ENCODE measurements at places on chromosomes 1 and 21.

- no peak for DNase-seq
Observed at GRCh38 chr1:55741516-55741915, 526.4 kb upstream of the USP24 start.

DNA sequence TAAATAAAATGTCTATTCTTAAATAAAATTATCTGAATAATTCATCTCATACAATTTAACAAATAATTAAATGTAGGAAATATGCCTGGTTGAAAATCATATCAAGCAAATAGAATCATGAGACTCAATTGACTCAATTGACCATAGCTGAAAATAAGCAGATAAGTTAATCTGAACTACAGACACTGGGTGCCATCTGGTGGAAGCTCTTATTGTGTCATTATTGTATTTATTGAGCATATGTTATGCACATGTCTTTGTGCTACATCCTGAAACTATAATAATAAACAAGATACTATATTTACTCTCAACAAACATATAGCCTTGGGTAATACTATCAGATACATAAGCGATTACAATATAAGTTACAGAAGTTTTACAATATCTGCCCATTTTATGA, 41.0 kb downstream of the BRINP3 start:
- DNase-seq: peak; percentile 77

DNA sequence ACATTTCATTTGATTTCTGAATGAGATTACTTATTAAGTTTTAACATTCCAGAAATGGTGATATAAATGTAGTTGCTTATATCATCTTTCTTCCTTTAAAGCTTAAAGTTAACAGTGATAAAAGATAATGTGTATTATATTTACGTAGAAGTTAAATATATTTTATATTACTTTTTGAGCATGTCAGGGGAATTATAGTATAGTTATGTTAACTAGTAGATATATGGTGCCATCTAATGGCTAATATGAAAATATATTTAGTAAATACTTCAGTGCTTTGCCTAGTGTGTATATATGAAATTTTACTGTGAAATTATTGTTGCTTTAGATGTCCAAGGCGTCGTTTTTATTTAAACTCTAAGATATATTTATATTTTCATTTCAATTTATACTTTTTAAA, 51.5 kb downstream of the SYT14 start:
- DNase-seq: peak; percentile 50

DNA sequence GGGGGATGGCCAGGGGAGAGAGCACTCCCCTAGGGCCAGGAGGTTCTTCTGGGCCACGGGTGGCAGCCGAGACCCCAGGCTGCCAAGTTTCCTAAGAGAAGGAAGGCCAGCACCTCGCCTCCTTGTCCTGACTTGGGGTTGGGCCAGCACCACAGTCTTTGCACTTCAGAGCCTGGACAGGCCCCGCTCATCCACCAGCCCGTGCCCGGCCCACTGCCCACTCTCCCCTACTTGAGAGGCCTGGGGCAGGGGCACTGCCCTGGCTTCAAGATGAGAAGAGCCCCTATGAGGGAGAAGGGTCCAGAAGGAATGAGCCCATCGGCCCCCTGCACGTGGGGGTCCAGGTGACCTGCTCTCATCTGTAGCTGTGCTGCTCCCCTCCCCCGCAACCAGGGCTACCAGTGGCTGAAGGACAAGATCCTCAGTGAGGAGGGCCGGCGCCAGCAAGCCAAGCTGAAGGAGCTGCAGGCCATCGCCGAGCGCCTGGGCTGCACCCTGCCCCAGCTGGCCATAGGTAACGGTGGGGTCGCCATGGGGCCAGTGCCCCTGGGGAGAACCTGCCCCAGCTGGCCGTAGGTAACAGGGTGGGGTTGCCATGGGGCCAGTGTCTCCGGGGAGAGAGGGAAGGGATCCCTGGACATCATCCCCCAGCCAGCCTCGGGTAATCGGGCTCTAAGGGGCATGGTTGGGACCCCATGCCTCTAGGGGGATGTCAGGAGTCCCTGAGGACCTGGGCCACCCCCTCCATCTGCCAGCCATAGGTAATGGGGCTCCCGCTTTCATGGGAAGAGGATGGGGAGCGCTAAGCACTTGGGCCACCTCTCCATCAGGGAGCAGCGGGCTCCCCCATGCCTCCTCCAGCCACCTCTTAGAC, 50.8 kb downstream of the KCNAB2 start:
- DNase-seq: no peak

DNA sequence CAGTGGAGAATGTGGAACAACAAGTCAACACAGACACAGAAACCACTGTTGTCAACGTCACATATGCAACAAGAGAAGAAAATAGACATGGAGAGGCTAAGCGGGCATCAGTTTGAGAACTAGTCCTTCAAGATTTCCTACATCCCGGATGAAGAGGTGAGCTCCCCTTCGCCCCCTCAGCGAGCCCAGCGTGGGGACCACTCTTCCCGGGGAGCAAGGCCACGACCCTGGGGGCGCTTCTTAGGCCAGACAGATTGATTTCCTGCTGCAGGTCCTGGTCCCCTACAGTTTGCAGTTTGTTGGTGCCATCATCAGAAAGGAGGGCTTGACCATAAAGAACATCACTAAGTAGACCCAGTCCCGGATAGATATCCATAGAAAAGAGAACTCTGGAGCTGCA, 113.0 kb downstream of the NBPF12 start:
- no peak for DNase-seq

GRCh38 chr1:86992861-86993260, 78.4 kb downstream of the HS2ST1 start:
- DNase-seq: no peak

GRCh38 chr1:45687754-45688740, at the start of gene TMEM69:
Gene TMEM69, plus strand, starts transcription at chr1:45688181. Its CDS starts 2,888 bp downstream, at chr1:45691069.
- DNase-seq: peak; percentile 94

DNA sequence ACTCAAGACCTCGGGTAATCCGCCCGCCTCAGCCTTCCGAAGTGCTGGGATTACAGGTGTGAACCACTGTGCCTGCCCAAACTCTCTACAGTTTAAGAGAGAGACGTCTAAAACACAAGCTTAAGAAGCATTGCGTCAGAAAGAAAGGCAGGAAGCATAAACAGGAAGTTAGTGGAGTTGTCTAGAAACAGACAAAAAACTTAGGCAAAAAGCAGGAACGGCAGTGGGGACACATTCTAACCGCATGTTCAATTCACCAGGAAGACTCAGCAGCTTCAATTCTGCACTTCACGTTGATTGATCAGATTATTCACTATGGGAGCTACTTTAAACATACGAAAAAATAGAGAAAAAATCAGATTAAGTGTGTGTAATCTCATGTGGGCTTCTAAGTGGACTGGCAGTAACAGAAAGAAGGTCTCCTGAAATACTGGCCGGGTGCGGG, 7.4 kb downstream of the CFAP74 start:
- peak; percentile 81 for DNase-seq

GRCh38 chr1:193275773-193276172, 89.4 kb upstream of the B3GALT2 start:
- peak; percentile 17 for DNase-seq

GRCh38 chr1:114328361-114328904, 174.8 kb upstream of the SYT6 start:
- DNase-seq: no peak

DNA sequence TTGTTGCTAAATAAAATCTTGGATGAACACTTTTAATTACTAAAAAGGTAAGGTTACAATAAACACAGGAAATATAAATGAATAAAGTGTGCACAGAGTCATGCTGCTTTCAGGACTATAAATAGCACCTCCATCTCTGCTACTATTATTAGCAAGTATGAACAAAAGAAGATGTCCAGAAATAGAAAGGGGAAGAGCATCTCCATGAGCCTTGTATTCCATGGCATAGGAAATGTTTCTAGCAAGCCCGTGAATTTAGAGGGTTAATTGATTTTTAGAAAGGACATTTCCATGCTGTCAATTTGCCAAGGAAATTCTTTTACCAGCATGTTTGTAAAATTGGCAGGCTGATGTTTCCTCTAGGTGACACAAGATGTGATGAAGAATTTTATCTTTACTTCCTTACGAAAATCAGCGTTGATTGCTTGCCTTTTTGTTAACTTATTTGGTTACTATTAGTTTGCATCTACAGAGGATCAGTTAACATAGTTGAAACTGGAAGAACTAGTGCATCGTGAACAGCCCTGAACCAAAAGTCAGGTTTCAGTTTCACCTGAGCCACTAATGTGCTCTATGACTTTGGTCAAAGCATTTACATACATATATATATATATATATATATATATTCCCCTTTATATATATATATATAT, 45.3 kb downstream of the NR5A2 start:
- no peak for DNase-seq
